ENCODE measurements at places on chromosomes 3 and 15. TPM values are rescaled to one million over a fixed set of nuclear protein-coding genes. Genes with fewer than 3 reads are reported as not detected.

GRCh38 chr15:41655716-41656115, 4.5 kb upstream of the MGA start:
- DNase-seq: no peak
- no peak overlapping the region for H3K27ac ChIP-seq
- peaks cover 2% of the 10 kb centered on the region for H3K27me3 ChIP-seq

DNA sequence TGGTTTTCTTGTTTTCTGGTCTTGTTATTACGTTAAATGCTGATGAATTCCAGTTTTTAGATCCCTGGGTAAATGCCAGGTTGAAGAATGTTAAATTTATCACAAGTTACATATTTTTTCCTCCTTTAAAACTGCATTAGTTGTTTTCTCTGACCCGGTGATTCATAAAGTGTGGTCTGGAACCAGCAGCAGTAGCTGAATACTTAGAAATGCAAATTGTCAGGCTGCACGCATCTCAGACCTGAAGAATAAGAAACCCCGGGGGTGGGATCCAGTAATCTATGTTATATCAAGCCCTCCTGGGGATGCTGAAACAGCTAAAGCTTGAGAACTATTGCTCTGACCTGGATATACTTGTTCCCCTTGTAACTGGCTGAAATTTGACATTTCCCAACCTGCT, 69.1 kb downstream of the PEX5L start:
- no peak overlapping the region for H3K27ac ChIP-seq
- H3K4me1 ChIP-seq: no peaks in the 10 kb centered on the region
- H3K36me3 ChIP-seq: no peaks in the 10 kb centered on the region
- H3K4me3 ChIP-seq: no peak overlapping the region

- H3K4me1 ChIP-seq: no peaks in the 10 kb centered on the region
- DNase-seq: no peak
- H3K27ac ChIP-seq: no peak overlapping the region
- no peak overlapping the region for H3K4me3 ChIP-seq
These were observed 2.4 kb downstream of the RHCG start for GRCh38 chr15:89494031-89494430.

DNA sequence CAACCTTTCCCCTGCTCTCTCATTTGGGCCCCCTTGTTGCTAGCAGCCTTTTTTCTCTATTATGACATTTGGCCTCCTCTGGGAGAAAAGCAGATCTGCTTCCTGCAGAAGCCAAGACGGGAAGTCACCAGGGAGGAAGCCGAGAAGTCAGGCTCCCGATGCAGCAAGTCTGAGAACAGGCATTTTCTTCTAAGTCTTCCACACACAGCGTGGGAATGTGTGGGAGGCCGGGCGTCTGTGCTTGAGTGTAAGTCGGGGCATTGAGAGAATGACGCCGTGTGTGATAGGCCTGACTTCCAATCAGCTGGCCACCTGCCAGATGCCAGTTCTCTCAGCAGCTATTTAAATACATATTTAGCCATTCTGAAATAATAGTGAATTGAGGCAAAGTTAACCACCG, 75.8 kb upstream of the FAM98B start:
- peaks cover 19% of the 10 kb centered on the region for H3K4me1 ChIP-seq
- peak; percentile 85 for DNase-seq
- H3K36me3 ChIP-seq: no peaks in the 10 kb centered on the region
- no peak overlapping the region for H3K27ac ChIP-seq

DNA sequence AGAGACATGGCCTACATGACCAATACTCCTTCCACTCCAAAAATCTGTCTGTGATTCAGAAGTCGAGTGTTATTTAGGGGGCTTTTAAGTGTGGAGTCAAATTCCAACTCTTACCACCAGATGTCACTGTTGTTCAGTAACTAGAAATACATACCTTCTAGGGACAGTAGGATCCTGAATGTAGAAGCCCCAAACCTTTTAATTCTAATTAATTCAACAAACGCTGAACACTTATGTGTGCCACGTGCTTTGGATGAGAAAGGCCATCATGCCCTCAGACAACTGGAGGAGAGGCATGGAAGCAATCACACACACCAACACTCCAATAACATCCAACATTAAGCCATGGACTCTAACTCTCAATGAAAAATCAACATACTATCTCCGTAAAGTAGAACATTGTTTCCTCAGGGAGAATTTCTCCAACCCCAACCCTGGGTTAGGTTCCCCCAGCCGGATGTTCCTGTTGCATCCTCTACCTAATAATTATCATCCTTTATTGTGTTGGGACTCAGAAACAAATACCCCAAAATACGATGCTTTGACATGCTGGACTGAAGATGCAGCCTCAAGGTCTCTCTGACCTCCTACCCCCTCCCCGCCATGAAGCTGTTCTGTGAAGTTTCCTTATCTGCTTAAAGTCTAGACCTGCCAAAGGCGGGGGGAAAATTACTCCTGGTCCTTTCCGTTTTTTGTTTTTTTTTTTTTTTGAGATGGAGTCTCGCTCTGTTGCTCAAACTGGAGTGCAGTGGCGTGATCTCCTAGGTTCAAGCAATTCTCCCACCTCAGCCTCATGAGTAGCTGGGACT, 8.0 kb upstream of the CCDC13 start:
- no peaks in the 10 kb centered on the region for H3K27me3 ChIP-seq
- H3K4me3 ChIP-seq: no peak overlapping the region
- H3K36me3 ChIP-seq: no peaks in the 10 kb centered on the region
- H3K27ac ChIP-seq: no peak overlapping the region
- no peaks in the 10 kb centered on the region for H3K4me1 ChIP-seq

GRCh38 chr15:97099040-97099439, 768.5 kb downstream of the NR2F2 start:
- H3K27ac ChIP-seq: no peak overlapping the region
- DNase-seq: no peak
- H3K4me1 ChIP-seq: no peaks in the 10 kb centered on the region
- no peak overlapping the region for H3K4me3 ChIP-seq
- H3K27me3 ChIP-seq: no peaks in the 10 kb centered on the region

CPB1 gene
- total RNA-seq: not detected

DNA sequence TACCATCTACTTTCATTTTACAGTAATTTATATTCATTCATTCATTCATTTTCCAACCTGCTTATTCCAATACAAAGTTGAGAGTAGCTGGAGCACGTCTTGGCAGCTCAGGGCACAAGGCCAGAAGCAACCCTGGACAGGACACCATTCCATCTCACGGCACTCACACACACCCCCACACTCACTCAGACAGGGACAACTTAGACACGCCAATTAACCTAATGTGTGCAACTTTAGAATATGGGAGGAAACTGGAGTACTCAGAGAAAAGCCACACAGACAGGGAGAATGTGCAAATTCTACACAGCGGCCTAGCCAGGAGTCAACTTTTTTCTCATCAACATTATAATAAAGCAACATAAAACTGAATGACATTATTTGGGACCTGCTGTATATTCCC, 46.7 kb downstream of the IGF2BP2 start:
- H3K4me3 ChIP-seq: no peak overlapping the region
- H3K36me3 ChIP-seq: no peaks in the 10 kb centered on the region
- H3K27ac ChIP-seq: no peak overlapping the region
- H3K27me3 ChIP-seq: no peaks in the 10 kb centered on the region
- H3K4me1 ChIP-seq: peaks cover 6% of the 10 kb centered on the region
- no peak for DNase-seq

DNA sequence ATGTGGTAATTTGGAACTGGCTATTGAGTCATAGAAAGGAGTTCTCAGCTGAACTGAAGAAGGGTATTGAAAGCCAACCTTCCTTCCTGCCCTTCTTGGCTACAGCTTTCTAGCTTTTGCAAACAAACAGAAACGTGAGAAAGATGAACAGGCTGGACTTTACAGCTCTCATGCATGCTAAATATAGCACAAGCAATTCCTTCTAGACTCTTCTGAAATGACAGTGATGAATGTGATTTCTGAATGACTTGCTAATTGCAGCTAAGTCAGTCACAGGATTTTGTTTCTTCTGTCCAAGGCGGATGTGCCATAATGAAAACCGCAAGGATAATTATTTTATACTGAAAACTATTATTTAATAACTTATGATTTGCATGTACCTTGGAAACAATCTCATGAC, 36.3 kb downstream of the BCHE start:
- H3K4me3 ChIP-seq: no peak overlapping the region
- DNase-seq: no peak
- H3K27ac ChIP-seq: no peak overlapping the region
- no peaks in the 10 kb centered on the region for H3K27me3 ChIP-seq

GRCh38 chr15:41561777-41562145, 2.7 kb downstream of the TYRO3 start:
- no peak overlapping the region for H3K27ac ChIP-seq
- DNase-seq: peak; percentile 19
- no peaks in the 10 kb centered on the region for H3K27me3 ChIP-seq
- no peak overlapping the region for H3K4me3 ChIP-seq
- H3K4me1 ChIP-seq: peaks cover 12% of the 10 kb centered on the region

- no peak overlapping the region for H3K27ac ChIP-seq
- H3K4me3 ChIP-seq: no peak overlapping the region
- no peak for DNase-seq
- no peaks in the 10 kb centered on the region for H3K36me3 ChIP-seq
- no peaks in the 10 kb centered on the region for H3K4me1 ChIP-seq
These were observed 31.9 kb upstream of the RTP4 start for GRCh38 chr3:187336322-187336721.

DNA sequence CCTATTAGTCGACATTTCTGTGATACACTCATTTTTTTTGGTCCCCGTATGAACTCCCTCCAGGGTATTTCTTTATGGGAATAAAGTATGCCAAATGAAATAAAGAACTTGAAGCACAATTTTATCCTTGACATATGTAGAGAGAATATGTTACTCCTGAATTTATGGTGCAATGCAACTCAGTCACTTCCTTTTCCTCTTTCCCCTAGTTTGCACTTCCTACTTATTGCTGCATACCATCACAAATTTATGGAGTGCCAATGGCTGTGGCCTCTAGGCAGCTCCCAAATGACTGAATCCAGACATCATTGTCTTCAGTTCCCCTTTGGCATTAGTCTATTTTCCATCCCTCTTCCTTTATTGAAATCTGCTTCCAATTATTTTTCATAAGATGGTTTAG, 403.5 kb downstream of the FHIT start:
- no peaks in the 10 kb centered on the region for H3K4me1 ChIP-seq
- no peaks in the 10 kb centered on the region for H3K27me3 ChIP-seq
- no peak for DNase-seq
- no peak overlapping the region for H3K4me3 ChIP-seq
- H3K27ac ChIP-seq: no peak overlapping the region
- no peaks in the 10 kb centered on the region for H3K36me3 ChIP-seq

DNA sequence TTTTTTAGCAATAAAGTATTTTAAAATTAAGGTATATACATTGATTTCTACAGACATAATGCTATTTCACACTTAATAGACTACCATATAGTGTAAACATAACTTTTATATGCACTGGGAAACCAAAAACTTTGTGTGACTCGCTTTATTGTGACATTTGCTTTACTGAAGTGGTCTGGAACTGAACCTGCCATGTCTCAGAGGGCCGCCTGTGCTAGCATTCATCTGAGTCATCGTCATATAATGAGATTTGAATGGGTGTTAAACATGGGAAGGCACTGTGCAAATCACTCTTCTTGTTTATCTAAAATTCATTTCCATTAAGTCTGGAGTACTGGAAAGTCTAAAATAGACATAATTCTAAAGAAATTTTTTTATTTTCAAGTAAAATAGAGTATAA, 12.9 kb downstream of the EIF2AK4 start:
- no peaks in the 10 kb centered on the region for H3K27me3 ChIP-seq
- no peaks in the 10 kb centered on the region for H3K4me1 ChIP-seq
- no peak overlapping the region for H3K4me3 ChIP-seq

DNA sequence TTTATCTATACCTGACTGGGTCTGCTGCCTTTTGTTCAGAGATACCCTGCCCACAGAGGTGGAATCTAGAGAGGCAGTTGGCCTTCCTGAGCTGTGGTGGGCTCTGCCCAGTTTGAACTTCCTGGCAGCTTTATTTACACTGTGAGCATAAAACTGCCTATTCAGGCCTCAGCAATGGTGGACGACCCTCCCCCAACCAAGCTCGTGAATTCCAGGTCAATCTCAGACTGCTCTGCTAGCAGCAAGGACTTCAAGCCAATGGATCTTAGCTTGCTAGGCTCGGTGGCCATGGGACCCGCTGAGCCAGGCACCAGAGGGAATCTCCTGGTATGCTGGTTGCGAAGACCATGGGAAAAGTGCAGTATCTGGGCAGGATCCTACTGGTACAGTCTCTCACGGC, 270.2 kb downstream of the CADM2 start:
- no peak for DNase-seq
- no peak overlapping the region for H3K27ac ChIP-seq
- no peaks in the 10 kb centered on the region for H3K4me1 ChIP-seq
- H3K27me3 ChIP-seq: no peaks in the 10 kb centered on the region
- H3K4me3 ChIP-seq: no peak overlapping the region

GRCh38 chr3:100352296-100353231, 18.0 kb downstream of the NIT2 start:
- no peak overlapping the region for H3K4me3 ChIP-seq
- H3K4me1 ChIP-seq: no peaks in the 10 kb centered on the region
- no peaks in the 10 kb centered on the region for H3K36me3 ChIP-seq
- no peak overlapping the region for H3K27ac ChIP-seq
- peak; percentile 52 for DNase-seq

DNA sequence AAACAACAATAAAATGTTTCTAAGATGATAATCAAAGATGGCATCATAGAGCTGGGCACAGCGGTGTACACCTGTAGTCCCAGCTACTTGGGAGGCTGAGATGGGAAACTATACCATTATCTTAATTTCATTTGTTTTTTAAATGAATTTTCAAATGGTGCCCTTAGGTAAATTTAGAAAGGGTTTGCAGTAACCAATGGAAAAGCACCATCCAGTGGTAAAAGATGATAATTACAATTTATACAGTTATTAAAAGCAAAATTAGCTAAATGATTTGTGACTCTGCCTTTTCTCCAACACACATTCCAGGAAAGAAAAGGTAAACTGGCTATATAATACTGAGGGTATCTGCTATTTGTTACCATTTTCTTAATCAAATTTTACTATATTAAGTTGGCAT, 14.4 kb upstream of the ANKRD28 start:
- no peaks in the 10 kb centered on the region for H3K27me3 ChIP-seq
- no peaks in the 10 kb centered on the region for H3K36me3 ChIP-seq
- H3K4me1 ChIP-seq: no peaks in the 10 kb centered on the region
- no peak overlapping the region for H3K27ac ChIP-seq
- no peak overlapping the region for H3K4me3 ChIP-seq

GRCh38 chr3:8210882-8211341, 290.7 kb upstream of the LMCD1 start:
- no peaks in the 10 kb centered on the region for H3K4me1 ChIP-seq
- no peak for DNase-seq
- H3K27me3 ChIP-seq: no peaks in the 10 kb centered on the region
- H3K27ac ChIP-seq: no peak overlapping the region

- no peaks in the 10 kb centered on the region for H3K36me3 ChIP-seq
- H3K4me3 ChIP-seq: no peak overlapping the region
- no peaks in the 10 kb centered on the region for H3K27me3 ChIP-seq
- no peak for DNase-seq
These were observed 244.7 kb downstream of the NSUN3 start for GRCh38 chr3:94307588-94307987.
